Omental fat pad (tissue), 4 donors: ENCODE measurements at places on chromosomes 4 and X. TPM values are rescaled to one million over a fixed set of nuclear protein-coding genes. Genes with fewer than 3 reads are reported as not detected.

The MAGEA1 gene
- total RNA-seq = not detected

DNA sequence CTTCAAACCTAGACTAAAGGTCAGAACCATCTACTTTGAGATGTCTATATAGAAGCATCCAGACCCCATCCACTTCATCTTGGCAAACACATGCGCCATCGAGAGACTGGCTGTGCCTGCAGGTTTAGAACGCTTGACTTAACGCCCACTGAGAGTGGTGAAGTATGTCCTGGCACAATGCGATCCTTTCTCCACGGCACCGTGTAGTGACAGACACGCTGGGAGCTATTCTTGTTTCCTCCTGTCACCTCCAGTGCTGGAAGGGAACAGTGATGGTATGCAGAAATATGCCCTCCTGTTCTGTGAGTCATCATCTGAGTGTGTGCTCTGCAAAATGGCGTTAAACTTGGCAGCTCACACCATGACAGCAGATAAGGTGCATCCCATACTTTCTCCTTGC lies 330.2 kb downstream of the NLGN4X start:
- DNase-seq = no peak

- DNase-seq = no peak
These were observed 63.0 kb upstream of the LNX1 start for GRCh38 chr4:53654300-53654758.

The MAGT1 gene
- total RNA-seq = 39.7 TPM
